ENCODE measurements at places on chromosomes 7 and 10.

GRCh38 chr7:57414852-57415251 lies 35.1 kb upstream of the ZNF716 start:
- DNase-seq, result no peak

GRCh38 chr7:98541101-98541500 lies 76.0 kb upstream of the NPTX2 start:
- no peak for DNase-seq

- no peak for DNase-seq
These were observed 341.8 kb upstream of the SEMA3A start for GRCh38 chr7:84536271-84536870.

GRCh38 chr10:54531296-54531695 lies 269.7 kb downstream of the PCDH15 start:
- DNase-seq, result no peak

DNA sequence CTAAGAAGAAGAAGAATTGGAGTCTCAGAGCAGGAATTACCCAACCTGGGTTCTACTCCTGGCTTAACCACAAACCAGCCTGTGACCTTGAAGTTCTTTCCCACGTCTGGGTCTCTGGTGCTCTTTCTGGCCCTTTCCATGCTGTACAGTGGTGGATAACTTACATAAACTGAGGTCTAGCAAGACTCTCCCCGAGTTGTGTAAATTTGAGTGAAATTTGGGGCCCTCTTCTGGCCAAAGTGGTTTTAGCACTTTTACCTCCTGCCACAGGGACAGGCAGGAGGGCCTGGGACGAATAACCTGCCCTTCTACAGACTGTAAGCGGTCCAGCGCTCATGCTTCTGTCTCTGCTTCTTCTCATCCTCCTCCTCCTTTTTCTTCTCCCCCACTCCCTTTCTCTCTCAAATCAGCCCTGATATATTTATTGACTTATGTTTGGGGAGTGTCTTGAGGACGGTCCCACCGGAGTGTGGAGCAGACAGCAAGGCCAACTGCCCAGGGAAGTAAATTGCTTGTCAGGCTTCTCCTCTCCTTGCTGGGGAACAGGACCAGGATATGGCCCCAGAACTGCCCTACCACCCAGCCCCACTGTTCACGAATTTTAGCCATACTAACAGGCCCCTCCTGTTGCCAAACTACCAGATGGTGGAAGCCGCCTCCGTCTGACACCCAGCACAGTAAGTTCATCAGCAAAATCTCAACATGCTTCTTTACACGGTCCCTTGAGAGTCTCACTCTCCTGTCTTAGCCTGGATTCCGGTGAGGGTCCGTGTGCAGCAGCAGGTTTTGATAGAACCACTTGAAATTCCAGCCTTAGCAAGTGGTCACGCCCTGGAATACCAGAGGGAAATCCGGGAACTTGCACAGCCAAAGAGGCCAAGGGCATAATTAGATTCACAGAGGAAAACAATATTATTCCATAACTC lies 4.0 kb upstream of the SH3PXD2A start:
- peak; percentile 83 for DNase-seq

- no peak for DNase-seq
These were observed 44.2 kb downstream of the SVOPL start for GRCh38 chr7:138656952-138657351.

- DNase-seq, result no peak
These were observed 261.5 kb upstream of the NPSR1 start for GRCh38 chr7:34396437-34397064.

GRCh38 chr10:7532723-7533498 lies 122.1 kb upstream of the SFMBT2 start:
- DNase-seq, result no peak

GRCh38 chr7:83691095-83691494 lies 42.2 kb upstream of the SEMA3E start:
- no peak for DNase-seq

- no peak for DNase-seq
These were observed 109.2 kb downstream of the SND1 start for GRCh38 chr7:127761196-127761595.

GRCh38 chr7:77254915-77255314 lies 55.3 kb upstream of the FGL2 start:
- DNase-seq, result no peak

GRCh38 chr10:47182934-47183703 lies 116.9 kb upstream of the GDF10 start:
- DNase-seq, result no peak

DNA sequence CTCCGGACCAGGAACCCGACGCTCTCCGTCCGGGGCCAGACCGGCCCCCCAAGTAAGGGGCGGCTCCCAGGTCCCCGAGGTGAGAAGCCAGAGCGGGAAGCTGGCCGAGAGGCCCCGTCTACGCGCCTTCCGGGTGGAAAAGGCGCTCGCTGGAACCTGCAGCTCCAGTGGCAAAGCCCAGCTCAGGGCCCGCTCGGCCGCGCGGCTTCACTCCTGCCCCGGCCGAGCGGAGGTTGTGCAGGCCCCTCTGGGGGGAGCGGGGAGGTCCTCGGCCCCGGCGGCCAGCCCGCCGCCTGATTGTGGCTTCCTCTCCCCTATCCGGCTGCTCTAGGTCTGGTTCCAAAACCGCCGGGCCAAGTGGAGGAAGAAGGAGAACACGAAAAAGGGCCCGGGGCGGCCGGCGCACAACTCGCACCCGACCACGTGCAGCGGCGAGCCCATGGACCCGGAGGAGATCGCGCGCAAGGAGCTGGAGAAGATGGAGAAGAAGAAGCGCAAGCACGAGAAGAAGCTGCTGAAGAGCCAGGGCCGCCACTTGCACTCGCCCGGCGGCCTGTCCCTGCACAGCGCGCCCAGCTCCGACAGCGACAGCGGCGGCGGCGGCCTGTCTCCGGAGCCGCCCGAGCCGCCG lies 2.9 kb downstream of the UNCX start:
- DNase-seq, result peak; percentile 76

GRCh38 chr7:81211934-81212320 lies 293.1 kb upstream of the SEMA3C start:
- DNase-seq, result no peak

DNA sequence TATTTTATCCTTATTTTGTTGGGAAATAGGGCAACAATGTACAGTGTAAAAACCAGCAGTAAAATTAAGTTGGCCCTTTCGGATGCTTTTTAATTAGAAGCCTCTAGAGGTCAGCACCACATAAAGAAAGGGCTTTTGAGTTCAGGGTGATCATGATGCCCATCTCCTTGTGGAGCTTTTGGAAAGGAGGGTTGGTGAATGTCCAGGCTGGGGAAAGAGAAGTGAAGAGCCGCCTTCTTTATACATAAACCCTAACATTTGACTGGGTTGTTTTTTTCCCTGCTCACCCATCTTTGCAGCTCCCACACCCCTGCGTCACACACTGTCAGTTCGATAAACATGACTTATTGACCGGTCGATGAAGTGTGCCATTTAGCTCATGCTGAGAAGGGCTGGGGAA lies 29.8 kb downstream of the MTURN start:
- peak; percentile 84 for DNase-seq

- DNase-seq, result no peak
These were observed 142.8 kb upstream of the SEMA3E start for GRCh38 chr7:83791737-83792136.

GRCh38 chr7:38461887-38462286 lies 169.3 kb downstream of the AMPH start:
- DNase-seq, result no peak

- DNase-seq, result no peak
These were observed 13.1 kb downstream of the VOPP1 start for GRCh38 chr7:55558962-55559920.

GRCh38 chr7:98315318-98315993 lies 34.0 kb downstream of the BRI3 start:
- DNase-seq, result no peak

DNA sequence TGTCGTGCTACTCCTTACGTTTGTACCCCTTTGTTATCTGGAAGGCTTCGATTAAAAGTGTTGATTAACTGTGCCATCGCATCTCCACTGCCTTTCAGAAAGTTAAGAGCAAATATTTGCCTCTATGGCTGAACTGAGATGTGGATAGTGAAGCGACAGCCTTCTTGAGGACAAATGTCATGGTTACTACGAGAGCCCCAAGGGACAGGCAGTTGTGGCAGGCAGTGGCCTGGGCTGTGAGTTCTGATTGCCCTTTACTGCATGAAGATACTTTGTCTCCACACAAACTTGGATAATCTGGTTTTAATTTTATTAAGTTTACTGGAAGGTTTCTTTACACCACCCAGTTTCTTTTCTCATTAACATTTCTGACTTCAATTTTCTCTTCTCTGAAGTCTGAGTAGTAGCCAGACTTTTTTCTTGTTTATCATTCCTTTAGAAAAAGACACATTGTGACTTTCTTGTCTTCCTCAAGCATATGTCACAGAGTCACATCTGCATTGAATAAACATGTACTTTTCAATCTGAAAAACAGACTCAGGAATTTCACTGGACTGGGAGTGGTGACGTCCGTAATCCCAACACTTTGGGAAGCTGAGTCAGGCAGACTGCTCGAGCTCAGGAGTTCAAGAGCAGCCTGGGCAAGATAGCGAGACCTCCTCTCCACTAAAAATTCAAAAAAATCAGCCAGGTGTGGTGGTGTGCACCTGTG lies 1.5 kb downstream of the TAS2R41 start:
- DNase-seq, result no peak

DNA sequence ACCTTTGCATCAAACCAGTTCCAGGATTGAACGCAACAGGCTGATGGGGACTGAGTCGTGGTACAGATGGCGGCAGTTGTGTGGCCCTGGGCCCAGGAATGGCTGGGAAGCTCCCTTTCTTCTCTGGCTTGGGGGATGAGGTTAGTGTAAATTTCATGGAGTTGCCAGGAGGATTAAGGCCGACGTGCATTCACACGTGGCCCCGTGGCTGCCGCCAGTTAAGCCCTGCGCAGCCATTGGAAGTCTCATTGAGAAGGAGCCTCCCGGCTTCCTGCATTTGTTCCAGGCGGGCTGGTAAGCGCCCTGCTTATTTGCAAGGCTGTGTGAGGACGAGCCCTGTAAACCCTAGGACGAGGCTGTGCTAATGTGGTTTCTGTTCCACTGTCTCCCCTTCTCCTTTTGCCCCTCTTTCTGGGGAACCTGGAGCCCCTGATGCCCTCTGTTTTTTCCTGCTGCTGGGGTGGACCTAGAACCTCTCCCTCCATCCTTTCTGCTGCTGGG lies 174.7 kb upstream of the TNRC18 start:
- DNase-seq, result peak; percentile 64

DNA sequence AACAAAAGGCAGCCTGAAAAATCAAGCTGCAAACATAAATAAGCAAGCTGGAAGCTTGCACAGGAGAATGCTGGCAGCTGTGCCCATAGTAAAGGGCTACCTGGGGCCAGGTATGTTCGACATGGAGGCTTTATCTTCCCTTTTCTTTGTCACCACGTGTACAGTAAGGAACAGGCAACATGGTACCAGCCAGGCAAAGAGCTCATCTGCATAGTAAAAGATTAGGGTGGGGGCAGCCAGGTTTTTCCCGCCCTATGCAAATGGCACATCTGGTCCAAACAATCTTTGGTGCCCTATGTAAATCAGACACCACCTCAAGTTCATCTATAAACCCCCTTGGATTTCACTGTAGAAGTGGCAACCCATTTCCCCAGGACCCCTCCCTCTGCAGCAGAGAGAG lies 625.1 kb downstream of the TYW1 start:
- no peak for DNase-seq

GRCh38 chr7:67371429-67372305 lies 375.0 kb downstream of the TYW1 start:
- peak; percentile 80 for DNase-seq

- no peak for DNase-seq
These were observed at the start of gene SUN3 for GRCh38 chr7:48028938-48029337. Gene SUN3 (minus strand): TSS chr7:48029107. CDS start chr7:48028938, 169 bp downstream.

DNA sequence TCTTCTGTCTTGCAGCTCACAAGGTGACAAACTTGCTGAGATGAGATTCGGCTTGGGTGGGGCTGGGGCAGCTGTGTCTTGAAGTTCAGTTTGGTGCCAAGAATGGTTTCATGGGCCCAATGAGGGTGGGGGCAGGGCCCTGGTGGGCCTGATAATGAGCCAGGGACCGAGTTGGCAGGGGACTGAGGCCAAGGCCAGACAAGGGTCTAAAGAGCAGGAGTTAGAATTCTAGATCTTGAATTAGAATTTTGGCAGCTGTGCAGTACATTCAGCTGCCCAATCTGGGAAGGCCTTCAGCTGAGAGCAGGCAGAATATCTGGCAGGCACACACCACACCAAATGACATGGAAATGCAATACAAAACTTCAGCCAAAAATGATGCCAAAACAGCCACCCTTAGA lies 1.5 kb upstream of the JAZF1 start:
- no peak for DNase-seq

GRCh38 chr7:50266635-50267386 lies 37.7 kb upstream of the IKZF1 start:
- DNase-seq, result peak; percentile 99

DNA sequence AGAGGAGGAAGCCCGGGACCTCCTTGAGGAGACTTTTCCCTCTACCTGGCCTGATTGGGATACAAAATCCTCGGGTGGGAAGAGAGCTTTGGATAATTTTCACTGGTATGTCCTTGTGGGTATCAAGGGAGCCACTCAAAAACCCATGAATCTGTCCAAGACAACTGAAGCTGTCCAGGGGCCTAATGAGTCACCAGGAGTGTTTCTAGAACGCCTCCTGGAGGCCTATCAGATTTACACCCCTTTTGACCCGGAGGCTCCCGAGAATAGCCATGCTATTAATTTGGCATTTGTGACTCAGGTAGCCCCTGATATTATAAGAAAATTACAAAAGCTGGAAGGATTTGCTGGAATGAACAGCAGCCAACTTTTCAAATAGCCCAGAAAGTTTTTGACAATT lies 38.6 kb downstream of the ZNF25 start:
- no peak for DNase-seq

DNA sequence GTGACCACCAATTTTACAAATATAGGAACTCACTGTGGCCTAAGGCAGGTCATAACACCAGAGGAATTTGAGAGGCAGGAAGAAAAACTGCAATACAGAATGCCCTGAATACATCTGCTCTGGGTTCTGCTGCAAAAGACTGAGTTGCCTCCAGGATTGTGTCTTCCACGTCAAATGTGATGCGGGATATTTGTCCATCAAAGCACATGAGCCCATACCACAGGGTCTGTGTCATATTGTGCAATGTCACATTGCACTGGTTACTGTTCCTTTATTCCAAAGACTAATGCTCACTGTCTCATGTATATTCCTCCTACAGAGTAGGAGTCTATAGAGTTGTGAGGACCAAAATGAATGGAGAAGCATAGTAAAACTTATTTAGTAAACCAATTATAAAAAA lies 58.6 kb upstream of the ABCB4 start:
- DNase-seq, result no peak

GRCh38 chr7:23205577-23205908 lies 23.7 kb downstream of the NUP42 start:
- no peak for DNase-seq
